ENCODE measurements at places on chromosomes 7 and 10.

DNA sequence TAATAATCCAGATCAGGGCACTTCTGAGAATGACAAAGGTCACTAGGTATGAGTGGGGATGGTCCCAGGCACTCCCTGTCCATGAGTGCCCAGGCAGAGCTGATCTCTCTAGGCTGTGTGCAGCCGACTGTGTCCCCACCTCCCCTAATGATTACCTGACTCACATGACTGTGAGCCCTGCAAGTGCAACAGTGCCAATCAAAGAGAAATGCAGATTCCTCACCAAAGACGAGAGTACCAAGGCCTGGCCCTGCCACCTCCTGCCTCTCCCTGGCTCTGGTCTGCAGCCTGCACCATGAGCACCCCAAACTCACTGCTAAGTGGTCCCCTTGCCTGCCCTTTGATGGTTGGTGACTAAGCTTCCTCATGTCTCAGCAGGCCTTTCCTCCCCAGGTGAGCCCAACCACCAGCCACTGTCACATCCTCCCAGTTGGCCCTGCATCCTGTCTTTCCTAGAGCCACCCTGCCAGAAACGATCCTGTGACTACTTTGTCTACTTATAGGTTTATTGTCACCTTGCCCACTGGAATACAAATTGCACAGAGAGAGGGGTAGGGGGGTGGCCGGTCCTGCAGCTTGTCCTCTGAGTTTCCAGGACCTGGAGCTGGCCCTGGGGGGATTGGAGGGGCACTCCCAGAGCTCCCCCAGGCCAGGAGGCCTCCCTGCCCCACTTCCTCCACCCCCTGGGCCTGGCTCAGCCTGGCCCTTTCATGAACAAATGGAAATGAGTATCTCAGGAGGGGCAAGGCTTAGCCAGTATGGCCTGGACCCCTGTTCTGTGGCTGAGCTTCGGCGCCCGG lies 22.4 kb upstream of the GDF10 start:
- no peak for DNase-seq

DNA sequence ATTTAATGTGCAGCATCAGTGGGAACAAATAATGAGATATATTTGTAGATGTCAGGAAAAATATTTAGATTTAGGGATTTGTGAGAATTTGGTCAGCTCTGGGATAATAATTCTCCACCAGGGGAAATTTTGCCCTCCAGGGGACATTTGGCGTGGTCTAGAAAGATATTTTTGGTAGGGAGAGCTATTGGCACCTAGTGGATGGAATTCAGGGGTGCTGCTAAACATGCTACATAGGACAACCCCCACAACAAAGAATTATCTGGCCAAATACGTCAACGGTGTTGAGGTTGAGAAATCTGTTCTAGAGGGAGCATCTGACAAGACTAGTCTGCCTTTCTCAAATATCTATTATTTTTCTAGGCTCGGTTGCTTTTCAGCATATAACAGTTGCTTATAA lies 2.1 kb downstream of the ADK start:
- DNase-seq: no peak

GRCh38 chr10:44881649-44882048 lies 29.5 kb upstream of the TMEM72 start:
- DNase-seq: peak; percentile 7

DNA sequence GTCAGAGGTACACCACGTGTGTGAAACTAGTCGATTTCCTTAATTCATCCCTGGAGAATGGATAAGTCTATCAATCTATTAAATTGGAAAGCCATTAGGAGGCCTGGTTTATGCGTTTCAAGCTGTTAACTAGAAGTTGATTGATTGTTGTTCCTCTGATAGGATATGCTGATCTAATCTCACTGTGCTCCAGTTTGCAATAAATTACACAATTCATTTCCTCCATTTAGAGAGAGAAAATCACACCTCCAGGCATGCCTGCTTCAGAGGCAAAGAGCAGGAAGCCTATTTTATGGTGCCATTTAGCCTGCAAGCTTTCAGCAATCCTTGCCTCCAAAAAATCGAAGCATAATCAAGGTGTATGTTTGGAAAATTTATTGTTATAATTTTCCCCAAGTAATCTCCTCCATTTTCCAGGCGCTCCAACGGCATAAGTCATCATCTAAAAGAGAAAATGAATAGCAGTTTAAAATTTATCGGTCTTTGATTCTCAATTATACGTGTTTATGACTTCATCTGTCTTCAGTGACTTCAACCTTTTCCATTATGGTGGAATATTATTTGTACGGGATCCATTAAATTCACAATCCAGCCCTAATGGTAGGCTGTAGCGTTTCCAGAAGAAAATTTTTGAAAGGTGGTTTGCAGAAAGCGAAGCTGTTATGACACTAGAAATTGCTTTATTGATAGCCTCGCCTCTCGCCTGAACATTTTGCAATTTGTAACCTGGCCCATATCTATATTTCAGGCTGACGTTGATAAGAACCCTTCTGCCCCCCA lies 42.9 kb upstream of the HMX3 start:
- DNase-seq: no peak

DNA sequence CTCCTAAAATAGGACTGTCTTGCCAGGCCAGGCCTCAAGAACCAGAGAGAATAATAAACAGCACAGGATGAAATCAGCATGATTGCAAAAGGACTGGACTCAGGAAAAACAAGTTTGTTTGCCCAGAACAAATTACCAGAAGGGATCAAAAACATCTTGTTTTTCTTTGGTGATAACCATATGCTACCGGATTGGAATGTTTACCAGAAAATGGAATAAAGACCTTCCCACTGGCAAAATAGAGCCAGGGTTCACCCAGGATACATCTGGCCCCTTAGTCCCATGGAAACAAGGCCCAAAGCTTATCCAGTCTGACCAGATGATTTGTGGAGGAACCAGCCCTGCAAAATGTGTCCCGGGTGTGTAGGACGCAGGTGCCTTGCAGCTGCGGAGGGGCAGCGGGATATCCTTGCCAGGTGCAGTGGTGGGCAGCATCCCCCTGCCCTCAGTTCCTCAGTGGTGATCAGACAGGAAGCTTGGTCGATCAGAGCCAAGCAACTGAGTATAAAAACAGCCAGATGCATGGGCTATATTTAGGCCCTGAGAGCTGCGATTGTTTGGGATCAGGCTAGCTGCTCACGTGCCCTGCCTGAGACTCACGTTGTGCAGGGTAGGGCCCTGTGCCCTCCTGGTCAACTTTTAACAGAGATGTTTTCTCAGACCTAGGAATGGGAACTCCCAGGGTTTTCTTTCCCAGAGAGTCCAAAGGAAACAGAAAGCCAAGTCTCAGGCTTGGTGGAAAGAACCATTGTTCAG lies 4.6 kb upstream of the ZNF22 start:
- no peak for DNase-seq

- peak; percentile 72 for DNase-seq
Observed at GRCh38 chr10:7872041-7872442, 53.7 kb downstream of the TAF3 start.

DNA sequence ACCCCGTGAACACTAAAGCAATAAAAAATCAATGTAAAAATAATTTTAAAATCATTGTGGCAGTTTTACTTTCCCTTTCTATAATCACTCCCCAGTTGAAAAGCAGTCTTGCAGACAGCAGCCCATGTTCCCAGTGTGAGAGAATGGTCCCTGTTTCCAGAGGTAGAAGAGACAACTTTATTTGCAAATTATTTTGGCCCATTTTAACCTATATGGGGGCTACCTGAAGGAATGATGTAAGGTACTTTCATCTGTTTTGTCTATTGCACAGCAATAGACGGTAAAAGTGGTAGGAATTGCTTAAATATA lies 559.8 kb downstream of the ZWINT start:
- no peak for DNase-seq

- no peak for DNase-seq
Observed at GRCh38 chr7:74037609-74038008, 9.6 kb downstream of the ELN start.

- peak; percentile 88 for DNase-seq
Observed at GRCh38 chr10:60271319-60272040, 118.2 kb downstream of the ANK3 start.

DNA sequence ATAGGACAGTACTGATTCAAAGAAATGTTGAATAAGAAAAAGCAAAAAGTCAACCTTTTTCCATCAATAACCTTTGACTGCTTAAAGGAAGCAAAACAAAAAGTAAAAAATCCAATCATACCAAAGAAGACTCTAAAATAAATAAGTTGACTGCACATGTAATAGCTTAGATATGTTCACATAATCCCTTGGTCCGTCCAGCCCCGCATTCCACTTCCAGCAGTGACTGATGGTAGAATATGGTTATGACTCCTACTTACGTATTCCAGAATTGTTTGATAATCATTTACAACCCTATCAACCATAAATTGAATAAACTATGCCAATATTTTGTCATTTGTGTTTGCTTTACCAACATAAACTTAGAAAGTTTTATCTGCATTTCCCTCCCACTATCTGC lies 77.9 kb downstream of the CTNNA3 start:
- no peak for DNase-seq

- DNase-seq: no peak
Observed at GRCh38 chr10:111481866-111482265, 405.0 kb downstream of the ADRA2A start.

DNA sequence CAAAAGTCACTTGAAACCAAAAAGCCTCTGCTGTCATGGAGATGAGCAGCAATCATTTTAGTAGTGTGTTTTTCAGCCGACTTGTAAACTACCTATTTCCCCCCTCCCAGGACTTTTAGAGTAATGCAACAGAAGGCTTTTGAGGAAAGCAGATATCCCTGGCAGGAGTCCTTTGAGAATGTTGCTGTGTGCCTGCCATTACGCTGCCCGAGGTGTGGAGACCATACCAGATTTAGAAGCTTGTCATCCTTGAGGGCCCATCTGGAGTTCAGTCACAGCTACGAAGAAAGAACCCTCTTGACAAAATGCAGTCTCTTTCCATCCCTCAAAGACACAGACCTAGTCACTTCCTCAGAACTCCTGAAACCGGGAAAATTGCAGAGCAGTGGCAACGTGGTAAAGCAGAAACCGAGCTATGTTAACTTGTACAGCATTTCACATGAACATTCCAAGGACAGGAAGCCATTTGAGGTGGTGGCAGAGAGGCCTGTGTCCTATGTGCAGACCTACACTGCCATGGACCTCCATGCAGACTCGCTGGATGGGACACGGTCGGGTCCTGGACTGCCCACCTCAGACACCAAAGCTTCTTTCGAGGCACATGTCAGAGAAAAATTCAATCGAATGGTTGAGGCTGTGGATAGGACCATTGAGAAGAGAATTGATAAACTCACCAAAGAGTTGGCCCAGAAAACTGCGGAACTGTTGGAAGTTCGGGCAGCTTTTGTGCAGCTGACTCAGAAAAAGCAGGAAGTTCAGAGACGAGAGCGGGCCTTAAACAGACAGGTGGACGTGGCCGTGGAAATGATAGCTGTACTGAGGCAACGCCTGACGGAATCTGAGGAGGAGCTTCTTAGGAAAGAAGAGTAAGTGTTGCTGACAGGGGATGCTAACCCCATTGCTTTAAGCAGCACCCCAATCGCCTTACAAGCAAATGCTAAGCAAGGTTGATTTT lies 2.2 kb downstream of the ZNF365 start:
- DNase-seq: no peak

DNA sequence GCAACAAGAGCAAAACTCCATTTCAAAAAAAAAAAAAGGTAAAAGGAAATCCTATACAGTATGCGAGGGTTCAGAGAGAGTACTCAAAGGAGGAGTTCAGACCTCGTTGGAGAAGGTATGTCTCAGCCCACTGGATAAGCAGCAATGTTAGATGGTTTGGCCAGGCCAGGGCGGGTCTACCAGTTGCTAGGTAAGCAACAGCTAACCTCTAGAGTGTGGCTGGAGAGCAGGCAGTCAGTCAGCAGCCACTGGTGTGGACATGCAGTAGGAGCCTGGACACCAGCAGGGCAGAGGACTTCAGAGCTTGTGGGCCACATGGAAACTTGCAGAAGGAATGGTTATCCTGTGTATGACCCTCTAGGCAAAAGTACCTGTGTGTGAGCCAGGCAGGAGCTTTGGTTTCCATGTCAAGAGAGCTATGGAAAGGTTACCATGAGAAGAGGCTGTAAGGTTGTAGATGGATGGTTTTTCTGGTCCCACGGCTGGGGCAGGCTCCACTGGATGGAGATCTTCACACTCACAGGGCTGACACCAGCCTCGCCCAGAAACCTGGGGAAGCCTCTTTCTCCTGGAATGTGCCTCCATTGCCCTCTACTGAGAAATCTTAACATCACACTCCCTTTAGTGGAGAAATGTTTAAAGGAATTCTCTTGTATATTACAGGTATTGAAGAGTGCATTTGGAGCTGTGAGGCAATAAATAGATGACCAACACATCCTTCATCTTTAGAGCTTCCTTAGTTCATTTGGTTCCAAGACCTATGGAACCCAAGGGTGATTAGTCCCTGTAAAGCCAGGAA lies 63.6 kb downstream of the CCDC186 start:
- DNase-seq: peak; percentile 25

DNA sequence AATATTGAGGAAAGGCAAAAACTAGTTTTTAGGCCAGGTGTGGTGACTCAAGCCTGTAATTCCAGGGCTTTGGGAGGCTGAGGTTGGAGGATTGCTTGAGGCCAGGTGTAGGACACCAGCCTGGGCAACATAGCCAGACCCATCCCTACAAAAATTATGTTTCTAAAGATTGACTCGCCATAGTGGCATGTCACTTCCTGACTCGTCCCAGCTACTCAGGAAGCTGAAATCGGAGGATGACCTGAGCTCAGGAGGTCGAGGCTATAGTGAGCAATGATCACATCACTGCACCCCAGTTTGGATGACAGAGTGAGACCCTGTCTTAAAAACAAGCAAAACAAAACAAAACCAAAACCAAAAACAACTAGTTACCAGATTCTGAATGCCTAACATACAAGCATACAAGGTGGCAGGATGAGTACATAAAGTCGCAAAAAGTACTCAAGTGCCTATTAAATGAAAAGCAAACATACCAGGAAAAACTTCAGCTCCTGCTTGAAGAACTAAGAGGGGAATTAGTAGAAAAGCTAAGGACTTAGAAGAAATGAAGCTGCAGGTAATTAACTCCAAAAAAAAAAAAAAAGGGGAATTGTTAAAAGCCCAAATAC lies 14.1 kb downstream of the ZNF398 start:
- DNase-seq: no peak

- DNase-seq: no peak
Observed at GRCh38 chr10:11286261-11286852, 268.7 kb downstream of the CELF2 start.

DNA sequence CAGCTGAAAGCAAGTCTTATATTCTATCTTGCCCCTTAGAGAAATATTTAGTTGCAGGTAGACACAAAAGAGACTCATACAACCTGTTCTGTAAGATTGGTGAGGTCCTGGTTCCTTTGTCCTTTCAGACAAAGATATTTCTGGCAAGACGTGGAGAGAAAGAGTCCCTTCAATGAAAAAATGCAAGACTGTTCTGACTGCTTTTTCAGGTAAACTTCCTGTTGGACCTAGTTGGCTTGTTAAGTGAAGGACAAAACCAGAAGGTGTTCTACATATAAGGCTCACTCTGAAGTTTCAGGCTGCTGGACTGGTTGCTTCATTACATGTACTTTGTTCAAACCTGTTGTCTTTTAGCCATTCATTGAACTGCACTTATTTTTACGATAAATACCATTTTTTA lies 119.0 kb upstream of the PTPRZ1 start:
- no peak for DNase-seq

DNA sequence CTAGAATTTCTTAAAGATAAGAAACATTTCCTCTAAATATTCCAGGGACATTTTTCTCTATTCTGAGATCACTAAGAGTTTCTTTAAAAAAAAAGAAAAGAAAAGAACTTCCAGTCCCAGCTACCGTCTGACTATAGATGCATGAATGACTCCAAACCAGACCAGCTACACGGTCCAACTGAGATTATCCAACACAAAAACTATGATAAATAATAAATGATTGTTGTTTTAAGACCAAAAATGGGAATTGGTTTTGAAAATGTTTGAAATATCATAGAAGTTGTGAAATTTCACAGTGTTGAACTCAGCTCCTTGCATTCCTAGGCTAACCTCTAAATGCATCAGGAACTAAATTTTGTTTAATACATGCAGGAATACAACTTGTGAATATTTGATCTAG lies 1619.6 kb upstream of the LRRTM3 start:
- DNase-seq: no peak
